ENCODE measurements at places on chromosomes 12 and 14. TPM values are rescaled to one million over a fixed set of nuclear protein-coding genes. Genes with fewer than 3 reads are reported as not detected.

DNA sequence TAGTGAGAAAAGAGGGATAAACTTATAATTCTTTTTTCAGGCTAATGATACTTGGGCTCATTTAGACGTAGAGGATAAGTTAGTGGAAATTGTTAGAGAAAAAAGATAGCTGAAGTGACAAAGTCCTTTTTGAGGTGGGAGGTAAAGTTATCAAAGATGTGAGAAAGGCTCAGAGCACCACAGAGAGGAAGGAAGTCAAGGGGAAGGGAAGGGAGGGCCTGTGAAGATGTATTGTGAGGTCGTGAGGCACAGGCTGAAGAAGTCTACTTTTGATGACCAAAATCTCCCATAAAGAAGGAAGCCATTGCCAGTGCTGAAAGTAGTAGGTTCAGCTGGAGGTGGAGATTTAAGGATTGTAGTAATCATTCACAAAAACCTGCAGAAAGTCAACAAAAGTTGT is 19.4 kb upstream of the PTGDR start:
- DNase-seq, result no peak

- DNase-seq, result no peak
Observed at GRCh38 chr12:51077930-51078329, 5.5 kb downstream of the CSRNP2 start.

DNA sequence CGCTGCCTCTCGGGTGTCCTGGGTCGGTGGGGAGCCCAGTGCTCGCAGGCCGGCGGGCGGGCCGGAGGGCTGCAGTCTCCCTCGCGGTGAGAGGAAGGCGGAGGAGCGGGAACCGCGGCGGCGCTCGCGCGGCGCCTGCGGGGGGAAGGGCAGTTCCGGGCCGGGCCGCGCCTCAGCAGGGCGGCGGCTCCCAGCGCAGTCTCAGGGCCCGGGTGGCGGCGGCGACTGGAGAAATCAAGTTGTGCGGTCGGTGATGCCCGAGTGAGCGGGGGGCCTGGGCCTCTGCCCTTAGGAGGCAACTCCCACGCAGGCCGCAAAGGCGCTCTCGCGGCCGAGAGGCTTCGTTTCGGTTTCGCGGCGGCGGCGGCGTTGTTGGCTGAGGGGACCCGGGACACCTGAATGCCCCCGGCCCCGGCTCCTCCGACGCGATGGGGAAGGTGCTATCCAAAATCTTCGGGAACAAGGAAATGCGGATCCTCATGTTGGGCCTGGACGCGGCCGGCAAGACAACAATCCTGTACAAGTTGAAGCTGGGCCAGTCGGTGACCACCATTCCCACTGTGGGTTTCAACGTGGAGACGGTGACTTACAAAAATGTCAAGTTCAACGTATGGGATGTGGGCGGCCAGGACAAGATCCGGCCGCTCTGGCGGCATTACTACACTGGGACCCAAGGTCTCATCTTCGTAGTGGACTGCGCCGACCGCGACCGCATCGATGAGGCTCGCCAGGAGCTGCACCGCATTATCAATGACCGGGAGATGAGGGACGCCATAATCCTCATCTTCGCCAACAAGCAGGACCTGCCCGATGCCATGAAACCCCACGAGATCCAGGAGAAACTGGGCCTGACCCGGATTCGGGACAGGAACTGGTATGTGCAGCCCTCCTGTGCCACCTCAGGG is 679 bp downstream of the ARF6 start:
- DNase-seq, result no peak

DNA sequence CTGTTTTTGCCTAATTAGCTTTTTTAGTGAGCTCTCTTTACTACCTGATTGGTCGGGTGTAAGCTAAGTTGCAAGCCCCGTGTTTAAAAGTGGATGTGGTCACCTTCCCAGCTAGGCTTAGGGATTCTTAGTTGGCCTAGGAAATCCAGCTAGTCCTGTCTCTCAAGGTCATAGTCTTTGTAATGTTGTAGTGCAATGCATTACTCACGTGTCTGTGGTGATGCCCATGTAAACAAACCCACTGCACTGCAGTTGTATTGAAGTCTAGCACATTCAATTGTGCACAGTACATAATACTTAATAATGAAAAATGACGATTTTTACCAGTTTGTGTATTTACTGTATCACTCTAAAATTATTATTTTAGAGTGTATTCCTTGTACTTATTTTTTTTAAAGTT is 335.5 kb downstream of the NUAK1 start:
- no peak for DNase-seq

- no peak for DNase-seq
Observed at GRCh38 chr12:31363416-31363809, 37.5 kb upstream of the SINHCAF start.

- no peak for DNase-seq
Observed at GRCh38 chr12:3632256-3632655, 120.7 kb downstream of the CRACR2A start.

GRCh38 chr12:116694653-116695463 is 43.0 kb downstream of the SPRING1 start:
- DNase-seq, result no peak

KRT2 gene
- not detected for polyA plus RNA-seq

RTL1 gene
- polyA plus RNA-seq, result not detected
